ENCODE measurements at places on chromosomes 12 and 14.

GRCh38 chr14:32203928-32204357 is 874 bp upstream of the RNU6-8 start:
- no peak for DNase-seq

GRCh38 chr12:43241986-43242385 is 310.0 kb downstream of the ADAMTS20 start:
- peak; percentile 23 for DNase-seq

DNA sequence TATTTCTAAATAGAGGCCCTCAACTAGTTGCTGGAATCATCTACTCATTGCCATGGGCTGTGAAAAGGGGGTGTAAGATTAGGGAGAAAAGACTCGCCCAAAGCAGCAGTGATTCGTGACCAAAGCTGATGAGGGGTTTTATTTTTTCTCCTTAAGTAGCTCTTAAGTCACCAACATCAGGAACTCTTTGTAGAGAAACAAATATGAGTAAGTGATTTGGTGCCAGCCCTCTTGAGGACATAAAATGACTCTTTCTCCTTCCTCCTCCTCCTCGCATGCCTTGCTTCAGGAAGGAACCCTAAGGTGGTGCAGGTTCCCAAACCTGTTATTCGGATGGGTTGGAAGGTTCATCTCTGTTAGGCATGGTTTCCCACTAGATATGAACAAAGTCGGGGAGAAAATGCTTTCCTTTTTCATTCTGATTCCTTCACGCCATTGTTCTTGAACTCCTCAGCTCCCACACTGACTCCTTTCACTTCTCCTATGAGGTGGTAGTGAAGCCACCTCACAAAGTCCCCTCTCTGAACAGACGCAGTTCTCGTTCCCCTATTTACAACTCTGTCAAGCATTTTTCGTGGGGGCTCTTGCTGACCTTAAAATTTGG is 113.4 kb downstream of the ETV6 start:
- DNase-seq: no peak

GRCh38 chr14:105221598-105222178 is 26.6 kb upstream of the BTBD6 start:
- DNase-seq: no peak
